GM23338 (cell line): ENCODE measurements at places on chromosomes 3 and 15. TPM values are rescaled to one million over a fixed set of nuclear protein-coding genes. Genes with fewer than 3 reads are reported as not detected.

The CD80 gene
- not detected in 2 replicates for total RNA-seq

The APH1B gene
- 23.8 and 24.4 TPM in 2 replicates for total RNA-seq

GRCh38 chr3:85316252-85316651 lies 357.5 kb downstream of the CADM2 start:
- DNase-seq = no peak

DNA sequence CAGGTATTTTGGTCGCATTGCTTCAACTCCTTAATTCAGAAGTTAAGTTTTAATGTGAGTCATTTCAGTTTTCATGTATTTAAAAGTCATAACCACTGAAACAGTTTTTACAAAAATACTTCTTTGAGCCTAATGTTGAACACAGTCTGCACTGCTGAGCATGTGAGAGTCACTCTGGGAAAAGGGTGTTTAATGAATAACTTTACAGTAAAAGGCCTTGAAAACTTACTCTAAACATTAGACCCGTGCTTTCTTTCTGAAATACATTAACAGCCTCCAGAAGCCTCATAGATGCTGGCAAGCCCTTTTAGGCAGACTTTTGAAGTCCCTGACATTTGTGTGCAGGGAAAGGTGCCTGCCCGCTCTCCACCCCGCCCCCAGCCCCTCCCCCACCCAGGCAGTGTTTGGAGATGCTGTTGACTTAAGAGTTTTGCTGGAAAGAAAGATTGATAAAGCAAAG lies 68.9 kb upstream of the NR2F2 start:
- DNase-seq = no peak

- DNase-seq = peak; percentile 48
These were observed 695.4 kb downstream of the FHIT start for GRCh38 chr3:60555686-60556354.

- DNase-seq = no peak
These were observed 117.7 kb upstream of the TP63 start for GRCh38 chr3:189513281-189514117.

DNA sequence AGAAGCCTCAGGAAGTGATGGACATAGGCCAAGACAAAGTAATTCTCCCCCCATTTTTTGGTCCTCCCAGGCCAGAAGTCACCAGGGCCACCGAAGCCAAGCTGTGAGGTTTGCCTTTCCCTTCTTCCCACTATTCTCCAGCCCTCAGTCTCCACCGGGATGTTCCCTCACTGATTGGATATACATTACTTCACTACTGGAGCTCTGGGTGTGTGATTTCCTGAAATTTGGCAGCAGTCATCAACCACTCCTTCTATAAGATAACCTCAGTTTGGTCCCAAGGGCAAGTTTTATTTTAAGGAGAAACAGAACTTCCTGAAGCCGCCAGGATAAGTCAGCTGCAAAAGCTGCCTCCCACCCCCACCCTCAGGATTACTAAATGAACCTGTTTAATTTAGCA lies 11.3 kb downstream of the SLCO2A1 start:
- DNase-seq = no peak

The TNNC1 gene
- 1.7 and 6.5 TPM in 2 replicates for total RNA-seq

- no peak for DNase-seq
These were observed 24.1 kb upstream of the BBX start for GRCh38 chr3:107498646-107499045.

DNA sequence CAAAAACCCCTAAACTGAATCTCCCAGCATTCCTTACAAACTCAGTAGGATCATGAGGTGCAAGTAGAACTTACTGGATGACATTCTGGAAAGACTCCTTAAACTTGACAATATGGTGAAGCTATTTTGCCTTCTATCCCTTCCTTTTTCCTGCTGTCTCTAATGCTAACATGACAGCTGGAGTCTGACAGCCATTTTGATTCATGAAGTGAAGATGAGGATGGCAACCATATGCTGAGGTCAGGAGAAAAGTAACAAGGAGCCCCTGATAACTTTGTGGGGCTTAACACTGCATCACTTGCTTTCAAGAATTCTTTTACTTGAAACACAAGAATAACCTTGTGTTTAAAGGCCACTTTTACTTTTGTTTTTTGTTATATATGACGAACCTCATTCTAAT lies 15.0 kb upstream of the NEK10 start:
- DNase-seq = no peak

The ROBO1 gene
- 63.8 and 78.3 TPM in 2 replicates for total RNA-seq

The GHSR gene
- not detected in 2 replicates for total RNA-seq
